ENCODE measurements at places on chromosomes 1 and 21. TPM values are rescaled to one million over a fixed set of nuclear protein-coding genes. Genes with fewer than 3 reads are reported as not detected.

CFHR5 gene
- not detected for total RNA-seq

GJB4 gene
- total RNA-seq = 0.42 TPM

DNA sequence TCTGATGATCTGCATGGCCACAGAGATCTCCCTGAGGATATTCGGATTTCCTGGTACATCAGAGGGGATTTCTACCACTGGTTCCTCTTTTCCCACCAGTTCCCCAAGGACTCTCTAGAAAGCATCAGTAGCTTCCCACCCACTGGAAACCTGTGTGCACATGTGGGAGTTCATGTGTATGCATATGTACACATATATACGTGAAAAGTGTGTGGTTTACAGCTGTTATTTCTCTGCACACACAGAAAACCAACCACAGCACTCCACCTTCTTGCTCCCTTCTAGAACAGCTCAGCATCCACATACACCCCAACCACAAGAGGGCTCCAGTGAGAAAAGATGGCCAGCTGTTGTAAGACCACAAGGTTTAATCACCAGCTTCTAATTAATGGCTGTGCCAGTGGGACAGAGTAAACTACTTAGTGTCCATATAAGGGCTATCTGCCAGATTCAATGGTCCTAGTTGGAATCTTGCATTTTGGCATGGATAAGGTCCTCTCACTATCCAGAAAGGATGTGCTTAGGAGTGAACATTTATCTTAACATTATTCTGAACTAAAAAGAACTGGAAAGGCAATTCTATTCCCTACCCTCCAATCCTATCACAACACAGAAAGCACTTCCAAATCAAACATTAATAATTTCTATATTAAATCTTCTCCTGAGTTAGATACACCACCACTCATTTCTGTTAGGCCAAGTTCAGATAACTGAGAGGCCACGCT lies 24.1 kb downstream of the GPR3 start:
- peak; percentile 86 for DNase-seq

GRCh38 chr1:42316292-42316691 lies 18.7 kb downstream of the FOXJ3 start:
- DNase-seq = no peak

DNA sequence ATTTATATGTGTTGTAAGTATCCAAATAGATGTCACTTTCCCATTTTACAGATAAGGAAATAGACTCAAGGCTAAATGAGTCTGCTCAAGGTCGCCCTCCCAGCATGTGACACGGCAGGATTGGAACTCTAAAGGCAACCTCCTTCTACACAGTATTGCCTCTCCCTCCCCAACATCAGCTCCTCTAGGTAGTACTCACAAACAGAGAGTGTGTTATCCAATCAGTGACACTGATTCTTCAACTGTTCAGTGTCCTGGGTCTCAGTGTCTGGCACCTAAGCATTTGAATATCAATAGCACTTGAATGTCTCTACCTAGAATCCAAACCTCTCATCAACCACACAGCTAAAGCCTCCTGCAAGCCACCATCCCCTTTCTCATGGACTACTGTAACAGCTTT lies 87.1 kb downstream of the DAB1 start:
- no peak for DNase-seq

GRCh38 chr1:57214951-57215575 lies 208.8 kb downstream of the DAB1 start:
- DNase-seq = no peak

DNA sequence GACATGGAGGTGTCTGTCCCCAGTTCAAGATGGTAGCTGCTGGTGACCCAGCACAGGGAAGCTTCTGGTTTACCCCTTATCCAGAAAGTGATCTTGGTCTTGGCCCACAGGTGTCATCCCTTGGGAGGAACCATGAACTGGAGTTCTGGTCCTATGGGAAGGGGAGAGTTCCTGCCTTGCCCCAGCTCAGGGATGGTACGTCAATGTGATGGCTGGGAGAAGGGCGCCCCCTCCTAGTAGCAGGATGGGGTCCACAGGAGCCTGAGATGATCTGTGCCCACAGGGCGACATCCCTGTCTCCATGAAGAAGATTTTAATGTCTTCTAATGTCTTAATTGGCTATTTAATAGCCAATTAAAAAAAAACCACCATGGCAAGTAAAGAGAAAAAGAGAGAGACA lies 249.8 kb downstream of the SIPA1L2 start:
- no peak for DNase-seq

GRCh38 chr1:39426346-39426745 lies 65.1 kb upstream of the BMP8A start:
- no peak for DNase-seq

- no peak for DNase-seq
Measured at GRCh38 chr1:23187637-23188036, 19.0 kb upstream of the LUZP1 start.

GRCh38 chr1:156551066-156551643 lies 21.2 kb downstream of the IQGAP3 start:
- no peak for DNase-seq

DNA sequence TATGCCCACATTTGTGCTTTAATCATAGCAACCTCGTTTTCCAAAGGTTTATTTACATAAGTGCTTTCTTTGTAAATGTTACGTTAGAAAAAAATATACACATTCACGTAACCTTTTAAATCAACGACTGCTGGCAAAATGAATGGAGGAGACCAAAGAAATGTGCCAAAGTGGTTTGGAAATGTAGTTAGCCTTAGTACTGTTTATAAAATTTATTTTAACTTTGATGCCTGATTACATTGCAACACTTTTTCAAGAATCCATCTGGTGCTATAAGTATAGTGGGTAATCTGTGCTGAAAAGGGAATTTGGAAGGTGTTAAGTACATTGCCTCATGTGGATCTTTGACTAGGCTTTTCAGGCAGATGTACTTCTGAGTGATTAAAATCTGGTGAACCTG lies 108.9 kb downstream of the IFI44 start:
- no peak for DNase-seq

DNA sequence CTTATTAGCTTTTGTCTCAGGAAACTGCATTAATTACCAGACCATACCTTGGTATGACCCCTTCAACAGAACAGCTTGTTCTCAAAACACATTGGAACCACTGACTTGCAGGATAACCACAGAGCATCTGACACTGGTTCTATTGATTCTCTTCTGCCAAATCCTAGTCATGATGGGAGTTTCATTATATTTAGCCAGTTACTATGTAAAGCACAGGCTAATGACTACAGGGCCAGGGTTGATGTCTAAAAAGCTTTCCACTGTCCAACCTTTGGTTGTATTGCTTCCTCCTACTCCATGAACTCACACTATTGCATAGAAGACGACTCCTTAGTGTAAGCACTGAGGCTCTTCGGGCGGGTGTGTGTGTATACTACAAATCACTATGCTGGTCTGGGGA lies 3.8 kb downstream of the STMN1 start:
- DNase-seq = no peak
